GM23338 (cell line): ENCODE measurements at places on chromosomes 5 and 9.

- no peak overlapping the region for H3K27ac ChIP-seq
- no peaks in the 10 kb centered on the region for H3K36me3 ChIP-seq
- no peak overlapping the region for H3K4me3 ChIP-seq
- no peaks in the 10 kb centered on the region for H3K27me3 ChIP-seq
These were observed 33.5 kb downstream of the ELOVL7 start for GRCh38 chr5:60810438-60811085.

- H3K27me3 ChIP-seq = no peaks in the 10 kb centered on the region
- peaks cover 8% of the 10 kb centered on the region; the same call in 1 of the 2 replicates for H3K4me1 ChIP-seq
- H3K36me3 ChIP-seq = no peaks in the 10 kb centered on the region
- H3K4me3 ChIP-seq = no peak overlapping the region
These were observed 289.0 kb upstream of the PAPPA start for GRCh38 chr9:115864581-115864980.

GRCh38 chr5:180487556-180487955 lies 6.6 kb upstream of the CNOT6 start:
- no peaks in the 10 kb centered on the region for H3K36me3 ChIP-seq
- H3K27me3 ChIP-seq = no peaks in the 10 kb centered on the region
- H3K27ac ChIP-seq = no peak overlapping the region
- H3K4me1 ChIP-seq = peaks cover 12% of the 10 kb centered on the region

DNA sequence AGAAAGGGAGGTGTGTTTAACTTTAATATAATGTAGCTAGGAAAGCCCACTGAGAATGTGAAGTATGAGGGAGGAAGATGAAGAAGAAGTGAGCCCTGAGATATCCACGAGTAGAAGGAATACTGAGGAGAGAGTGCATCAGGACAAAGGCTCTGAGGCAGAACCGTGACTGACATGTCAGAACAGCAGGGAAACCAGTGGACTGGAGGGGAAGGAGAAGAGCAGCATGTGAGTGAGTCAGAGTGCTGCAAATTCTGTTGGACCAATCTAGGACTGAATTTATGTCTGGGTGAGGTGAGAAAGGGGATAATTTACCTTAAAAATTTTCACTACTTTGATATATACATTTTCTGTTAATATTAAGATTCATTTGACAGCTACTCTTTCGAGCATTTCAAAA lies 110.3 kb downstream of the ST8SIA4 start:
- no peak overlapping the region for H3K4me3 ChIP-seq
- DNase-seq = no peak
- peaks cover 11% of the 10 kb centered on the region; the same call in 1 of the 2 replicates for H3K4me1 ChIP-seq
- H3K27ac ChIP-seq = no peak overlapping the region
- no peaks in the 10 kb centered on the region for H3K27me3 ChIP-seq
- no peaks in the 10 kb centered on the region for H3K36me3 ChIP-seq

GRCh38 chr5:55484531-55484930 lies 50.2 kb downstream of the PLPP1 start:
- peak overlapping the region; percentile 22 for H3K4me3 ChIP-seq
- peak; percentile 93 for DNase-seq

- no peak overlapping the region for H3K4me3 ChIP-seq
- DNase-seq = no peak
- H3K36me3 ChIP-seq = no peaks in the 10 kb centered on the region
- H3K27ac ChIP-seq = no peak overlapping the region
These were observed 108.3 kb upstream of the LHFPL2 start for GRCh38 chr5:78756858-78757257.

GRCh38 chr5:100903039-100903887 lies at the start of gene ST8SIA4:
TSS of gene ST8SIA4 (minus strand) at chr5:100903282. CDS start at chr5:100902955, 327 bp downstream.
- peaks cover 20% of the 10 kb centered on the region for H3K4me1 ChIP-seq
- H3K27ac ChIP-seq = no peak within 1 kb of the TSS
- peaks cover 80% of the 10 kb centered on the region for H3K27me3 ChIP-seq
- peak; percentile 91 for DNase-seq
- H3K4me3 ChIP-seq = peak within 1 kb of the TSS; percentile 73
- no peaks in the 10 kb centered on the region for H3K36me3 ChIP-seq
